Left ventricle myocardium inferior (tissue), 1 donor: ENCODE measurements at places on chromosomes 16 and 17. TPM values are rescaled to one million over a fixed set of nuclear protein-coding genes. Genes with fewer than 3 reads are reported as not detected.
A peak's percentile ranks its signal among the peaks of the same experiment; 100 is the strongest.

Gene TP53TG3C
- total RNA-seq: 0.58 TPM

Gene PRR15L
- total RNA-seq: 0.14 TPM

Gene ABCA5
- 17.1 TPM for total RNA-seq

Gene NGFR
- total RNA-seq: 8.9 TPM

Gene CSH1
- not detected for total RNA-seq

Gene CTRB2
- not detected for total RNA-seq

- H3K4me1 ChIP-seq: peaks cover 63% of the 10 kb centered on the region
- H3K27ac ChIP-seq: peak overlapping the region; percentile 92
- no peak overlapping the region for H3K4me3 ChIP-seq
- no peaks in the 10 kb centered on the region for H3K36me3 ChIP-seq
- no peaks in the 10 kb centered on the region for H3K27me3 ChIP-seq
- peak; percentile 73 for DNase-seq
These were observed 43.5 kb downstream of the REXO5 start for GRCh38 chr16:20849589-20850390.

GRCh38 chr16:65200857-65201256 is 79.0 kb upstream of the CDH11 start:
- H3K27me3 ChIP-seq: no peaks in the 10 kb centered on the region
- H3K4me1 ChIP-seq: no peaks in the 10 kb centered on the region
- no peak overlapping the region for H3K4me3 ChIP-seq
- DNase-seq: no peak
- H3K27ac ChIP-seq: no peak overlapping the region

GRCh38 chr17:77470800-77471733 is 330.3 kb downstream of the SEC14L1 start:
- no peaks in the 10 kb centered on the region for H3K36me3 ChIP-seq
- peak overlapping the region; percentile 84 for H3K27ac ChIP-seq
- DNase-seq: peak; percentile 80
- H3K4me3 ChIP-seq: peak overlapping the region; percentile 46

DNA sequence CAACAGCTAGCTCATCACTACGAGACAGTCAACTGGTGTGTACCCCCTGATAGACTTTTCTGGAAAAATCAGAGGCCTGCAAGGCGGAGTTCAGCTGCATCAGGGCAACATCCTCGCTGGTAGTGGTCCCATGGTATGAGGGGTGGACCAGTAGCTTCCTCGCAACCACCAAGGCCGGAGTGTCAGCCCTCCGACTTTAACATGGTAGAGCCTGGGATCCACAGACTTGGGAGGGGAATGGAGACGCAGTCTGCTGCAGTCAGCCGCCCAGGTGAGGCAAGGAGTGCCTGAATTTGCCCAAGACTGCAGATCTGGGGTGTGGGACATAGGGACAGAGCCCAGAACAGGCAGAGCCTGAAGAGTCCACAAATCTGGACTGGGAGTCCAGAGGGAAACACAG is 13.4 kb downstream of the ZG16B start:
- H3K27ac ChIP-seq: no peak overlapping the region
- no peak for DNase-seq
- peaks cover 17% of the 10 kb centered on the region for H3K4me1 ChIP-seq
- peaks cover 56% of the 10 kb centered on the region for H3K27me3 ChIP-seq
- H3K4me3 ChIP-seq: no peak overlapping the region

GRCh38 chr16:50195276-50195675 is 42.2 kb downstream of the TENT4B start:
- no peaks in the 10 kb centered on the region for H3K27me3 ChIP-seq
- no peaks in the 10 kb centered on the region for H3K36me3 ChIP-seq
- no peak overlapping the region for H3K27ac ChIP-seq
- DNase-seq: no peak
- H3K4me3 ChIP-seq: no peak overlapping the region

DNA sequence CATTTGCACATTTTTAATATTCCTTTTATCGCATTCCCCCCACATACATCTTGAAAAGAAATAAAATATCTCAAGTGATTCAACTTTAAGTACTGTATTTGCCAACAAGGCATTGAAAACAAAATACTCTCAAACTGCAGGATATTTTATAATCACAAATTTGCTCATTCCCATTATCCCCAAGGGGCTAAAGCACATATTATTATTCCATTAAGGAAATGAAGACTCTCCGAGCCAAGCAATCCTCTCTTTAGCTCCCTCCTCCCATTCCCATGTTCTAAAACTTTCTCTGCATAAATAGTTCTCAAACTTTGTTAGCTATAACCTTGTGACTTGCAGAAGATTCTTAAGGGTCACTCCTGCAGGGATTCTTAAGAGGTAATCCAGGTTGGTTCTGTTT is 436.8 kb downstream of the KCNJ2 start:
- no peak overlapping the region for H3K4me3 ChIP-seq
- no peaks in the 10 kb centered on the region for H3K36me3 ChIP-seq
- H3K27ac ChIP-seq: no peak overlapping the region
- DNase-seq: no peak
- no peaks in the 10 kb centered on the region for H3K27me3 ChIP-seq
- no peaks in the 10 kb centered on the region for H3K4me1 ChIP-seq

GRCh38 chr17:69358688-69359596 is 32.0 kb upstream of the ABCA5 start:
- no peaks in the 10 kb centered on the region for H3K4me1 ChIP-seq
- no peak overlapping the region for H3K4me3 ChIP-seq
- no peak for DNase-seq
- H3K27ac ChIP-seq: no peak overlapping the region
- no peaks in the 10 kb centered on the region for H3K27me3 ChIP-seq

- peak; percentile 53 for DNase-seq
- H3K4me1 ChIP-seq: peaks cover 100% of the 10 kb centered on the region
- H3K36me3 ChIP-seq: peaks cover 31% of the 10 kb centered on the region
- peak overlapping the region; percentile 96 for H3K27ac ChIP-seq
These were observed 6.7 kb downstream of the NTHL1 start for GRCh38 chr16:2040787-2041522.

GRCh38 chr17:42640121-42640520 is 19.0 kb upstream of the TUBG2 start:
- no peaks in the 10 kb centered on the region for H3K36me3 ChIP-seq

DNA sequence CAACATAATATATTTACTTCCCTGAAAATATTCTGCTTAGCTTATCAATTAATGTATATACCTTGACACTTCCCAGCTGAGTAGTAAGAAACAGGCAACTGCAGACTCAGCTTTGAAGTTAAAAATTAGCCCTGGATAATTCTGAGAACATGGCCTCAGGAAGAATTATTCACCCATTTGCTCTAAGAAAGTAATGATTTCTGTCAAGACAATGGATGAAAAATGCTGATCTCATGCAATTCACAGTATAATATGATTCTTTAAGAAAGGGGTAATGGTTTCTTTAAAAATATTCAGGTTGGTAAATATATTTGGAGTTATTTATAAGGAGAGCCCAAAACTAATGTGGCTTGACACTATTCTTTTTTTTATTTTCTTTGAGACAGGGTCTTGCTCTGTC is 88.8 kb downstream of the CACNG1 start:
- H3K27ac ChIP-seq: no peak overlapping the region
- H3K36me3 ChIP-seq: peaks cover 43% of the 10 kb centered on the region
- no peak for DNase-seq
- no peaks in the 10 kb centered on the region for H3K4me1 ChIP-seq
- no peaks in the 10 kb centered on the region for H3K27me3 ChIP-seq

DNA sequence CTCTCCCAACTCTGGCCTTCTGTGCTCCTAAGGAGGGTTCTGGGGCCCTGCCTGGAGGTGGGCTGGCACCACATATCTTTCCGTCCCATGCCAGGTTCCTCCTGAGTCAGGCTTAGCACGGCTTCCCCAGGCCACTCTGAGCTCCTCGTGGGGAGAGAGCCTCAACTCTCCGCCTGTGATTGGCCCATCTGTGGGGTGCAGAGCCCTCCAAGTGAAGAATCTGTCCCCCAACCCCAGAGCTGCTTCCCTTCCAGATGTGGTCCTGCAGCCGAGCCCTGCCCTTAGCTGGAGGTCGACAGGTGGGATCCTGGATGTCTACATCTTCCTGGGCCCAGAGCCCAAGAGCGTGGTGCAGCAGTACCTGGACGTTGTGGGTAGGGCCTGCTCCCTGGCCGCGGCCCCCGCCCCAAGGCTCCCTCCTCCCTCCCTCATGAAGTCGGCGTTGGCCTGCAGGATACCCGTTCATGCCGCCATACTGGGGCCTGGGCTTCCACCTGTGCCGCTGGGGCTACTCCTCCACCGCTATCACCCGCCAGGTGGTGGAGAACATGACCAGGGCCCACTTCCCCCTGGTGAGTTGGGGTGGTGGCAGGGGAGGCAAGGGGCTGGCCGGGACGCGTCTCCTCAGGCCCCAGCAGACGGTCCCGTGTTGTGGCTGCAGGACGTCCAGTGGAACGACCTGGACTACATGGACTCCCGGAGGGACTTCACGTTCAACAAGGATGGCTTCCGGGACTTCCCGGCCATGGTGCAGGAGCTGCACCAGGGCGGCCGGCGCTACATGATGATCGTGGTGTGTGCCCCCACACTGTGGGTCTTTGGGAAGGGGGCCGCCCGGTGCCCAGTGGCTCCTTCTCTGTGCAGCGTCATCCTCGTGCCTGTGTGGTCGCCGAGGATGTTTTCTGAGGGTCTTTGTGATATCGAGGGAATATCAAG is 6.9 kb downstream of the GAA start:
- DNase-seq: no peak
- H3K36me3 ChIP-seq: peaks cover 7% of the 10 kb centered on the region
- no peak overlapping the region for H3K4me3 ChIP-seq
- no peaks in the 10 kb centered on the region for H3K27me3 ChIP-seq
- H3K27ac ChIP-seq: no peak overlapping the region
